ENCODE measurements at places on chromosomes 4 and X. TPM values are rescaled to one million over a fixed set of nuclear protein-coding genes. Genes with fewer than 3 reads are reported as not detected.

GRCh38 chr4:94976371-94977011 is 218.7 kb downstream of the BMPR1B start:
- no peaks in the 10 kb centered on the region for H3K36me3 ChIP-seq
- DNase-seq = no peak
- H3K27ac ChIP-seq = no peak overlapping the region
- no peaks in the 10 kb centered on the region for H3K27me3 ChIP-seq

The DMRTC1 gene
- total RNA-seq = not detected

GRCh38 chrX:101655534-101655933 is 4.1 kb downstream of the ARMCX2 start:
- H3K27me3 ChIP-seq = no peaks in the 10 kb centered on the region
- H3K4me3 ChIP-seq = peak overlapping the region; percentile 33
- H3K4me1 ChIP-seq = peaks cover 13% of the 10 kb centered on the region
- DNase-seq = no peak
- H3K36me3 ChIP-seq = no peaks in the 10 kb centered on the region
- no peak overlapping the region for H3K27ac ChIP-seq

- H3K4me3 ChIP-seq = no peak overlapping the region
- no peaks in the 10 kb centered on the region for H3K36me3 ChIP-seq
- no peaks in the 10 kb centered on the region for H3K27me3 ChIP-seq
- peaks cover 27% of the 10 kb centered on the region for H3K4me1 ChIP-seq
- H3K27ac ChIP-seq = no peak overlapping the region
Measured at GRCh38 chr4:88818631-88819470, 121.2 kb upstream of the NAP1L5 start.

DNA sequence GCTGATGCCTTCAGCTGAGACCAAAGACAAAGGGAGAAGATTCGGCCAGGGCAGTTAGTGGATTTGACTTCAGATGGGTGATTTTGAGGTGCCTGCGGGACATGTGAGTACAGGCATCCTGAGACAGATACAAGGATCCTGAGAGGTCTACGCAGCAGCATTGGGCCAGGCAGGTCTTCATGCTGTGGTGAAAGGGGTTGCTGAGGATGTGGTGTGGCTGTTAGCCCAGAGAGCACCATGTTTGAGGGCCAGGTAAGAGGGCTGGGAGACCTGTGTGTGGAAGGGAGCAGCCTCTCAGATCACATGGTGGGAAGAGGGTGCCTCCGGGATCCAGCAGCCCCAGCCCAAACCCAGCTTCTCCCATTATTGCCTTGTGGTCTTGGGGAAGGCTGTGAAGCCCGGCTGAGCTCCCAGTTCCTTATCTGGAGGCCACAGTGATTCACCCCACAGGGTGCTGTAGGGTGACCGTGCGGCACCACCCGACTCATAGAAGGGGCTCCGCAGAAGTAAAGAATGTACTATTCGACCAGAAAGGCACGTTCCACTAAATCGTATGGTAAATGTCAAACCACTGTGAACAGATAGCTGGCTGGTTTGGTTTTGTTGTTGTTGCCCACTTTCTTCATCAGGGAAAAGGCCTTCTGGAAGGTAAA is 27.7 kb upstream of the TADA2B start:
- H3K27me3 ChIP-seq = no peaks in the 10 kb centered on the region
- DNase-seq = no peak
- H3K36me3 ChIP-seq = peaks cover 27% of the 10 kb centered on the region
- H3K27ac ChIP-seq = peak overlapping the region; percentile 12
- H3K4me3 ChIP-seq = no peak overlapping the region
- H3K4me1 ChIP-seq = peaks cover 2% of the 10 kb centered on the region

GRCh38 chr4:176745902-176746301 is 46.8 kb downstream of the VEGFC start:
- H3K4me1 ChIP-seq = no peaks in the 10 kb centered on the region
- H3K27ac ChIP-seq = no peak overlapping the region
- H3K36me3 ChIP-seq = no peaks in the 10 kb centered on the region
- H3K4me3 ChIP-seq = no peak overlapping the region
- DNase-seq = no peak
- H3K27me3 ChIP-seq = no peaks in the 10 kb centered on the region

DNA sequence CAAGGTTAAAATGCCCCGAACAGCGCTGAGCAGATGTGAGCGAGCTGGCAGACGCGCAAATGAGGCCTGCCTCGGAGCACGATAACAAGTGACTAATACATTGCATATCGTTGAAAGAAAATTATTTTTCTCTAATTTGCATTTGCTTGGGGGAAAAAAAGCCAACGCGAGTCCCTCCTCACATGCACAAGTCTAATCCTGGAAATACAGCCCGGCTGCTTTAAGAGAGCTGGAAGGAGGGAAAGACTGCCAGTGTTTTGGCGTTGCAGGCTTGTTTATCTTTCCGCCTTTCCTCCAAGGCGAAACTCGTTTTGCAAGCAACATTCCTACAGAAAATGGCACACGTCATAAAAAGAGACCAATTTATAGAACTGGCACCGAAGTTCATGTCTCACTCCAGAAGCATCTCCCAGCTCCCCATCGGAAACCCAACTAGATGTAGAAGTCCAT is 12.6 kb downstream of the BCOR start:
- no peak overlapping the region for H3K27ac ChIP-seq
- H3K4me3 ChIP-seq = no peak overlapping the region
- peaks cover 68% of the 10 kb centered on the region for H3K4me1 ChIP-seq
- peaks cover 3% of the 10 kb centered on the region for H3K36me3 ChIP-seq
- peak; percentile 20 for DNase-seq

- no peaks in the 10 kb centered on the region for H3K36me3 ChIP-seq
- H3K4me3 ChIP-seq = no peak overlapping the region
- no peaks in the 10 kb centered on the region for H3K27me3 ChIP-seq
- DNase-seq = peak; percentile 14
Measured at GRCh38 chr4:82123934-82124333, 249.9 kb downstream of the HNRNPD start.

DNA sequence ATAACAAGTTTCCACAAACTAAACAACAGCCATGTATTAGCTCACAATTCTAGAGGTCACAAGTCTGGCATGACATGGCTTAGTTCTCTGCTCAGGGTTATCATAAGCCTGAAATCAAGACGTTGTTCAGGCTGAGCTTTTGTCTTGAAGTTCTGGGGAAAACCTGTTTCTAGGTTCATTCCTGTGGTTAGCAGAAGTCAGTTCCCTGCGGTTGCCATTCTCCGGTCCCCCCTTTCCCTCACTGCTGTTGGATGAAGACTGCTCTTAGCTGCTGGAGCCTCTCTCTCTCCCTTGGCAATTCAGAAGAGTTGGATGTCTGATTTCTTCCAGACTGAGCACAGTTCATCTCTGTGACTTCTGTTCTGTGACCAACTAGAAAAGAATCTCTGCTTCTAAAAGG is 962.6 kb downstream of the PCDH7 start:
- no peak overlapping the region for H3K4me3 ChIP-seq
- H3K36me3 ChIP-seq = no peaks in the 10 kb centered on the region
- no peaks in the 10 kb centered on the region for H3K4me1 ChIP-seq

DNA sequence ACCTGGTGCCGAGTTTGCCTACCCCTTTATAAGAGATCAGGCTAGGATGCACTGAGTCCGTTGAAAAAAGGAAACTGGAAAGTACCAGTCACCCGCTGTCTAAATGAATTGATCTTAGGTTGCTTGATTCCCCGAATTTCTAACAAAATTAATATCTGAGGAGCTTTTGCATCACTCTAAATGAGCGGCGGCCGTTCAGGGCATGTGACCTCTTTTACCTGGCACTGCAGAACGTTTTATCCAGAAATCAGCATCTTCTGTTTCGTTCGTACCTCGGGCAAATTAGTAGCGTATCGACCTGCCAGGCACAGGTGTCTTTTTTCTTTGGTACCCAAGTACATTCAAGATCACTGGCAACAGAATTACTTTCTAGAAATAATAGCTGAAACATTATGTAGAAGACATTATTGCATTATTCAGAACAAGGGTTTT is 876 bp downstream of the KLHL2 start:
- H3K27me3 ChIP-seq = no peaks in the 10 kb centered on the region
- H3K4me1 ChIP-seq = peaks cover 72% of the 10 kb centered on the region
- peaks cover 3% of the 10 kb centered on the region for H3K36me3 ChIP-seq
- peak; percentile 56 for DNase-seq
- peak overlapping the region; percentile 85 for H3K4me3 ChIP-seq

DNA sequence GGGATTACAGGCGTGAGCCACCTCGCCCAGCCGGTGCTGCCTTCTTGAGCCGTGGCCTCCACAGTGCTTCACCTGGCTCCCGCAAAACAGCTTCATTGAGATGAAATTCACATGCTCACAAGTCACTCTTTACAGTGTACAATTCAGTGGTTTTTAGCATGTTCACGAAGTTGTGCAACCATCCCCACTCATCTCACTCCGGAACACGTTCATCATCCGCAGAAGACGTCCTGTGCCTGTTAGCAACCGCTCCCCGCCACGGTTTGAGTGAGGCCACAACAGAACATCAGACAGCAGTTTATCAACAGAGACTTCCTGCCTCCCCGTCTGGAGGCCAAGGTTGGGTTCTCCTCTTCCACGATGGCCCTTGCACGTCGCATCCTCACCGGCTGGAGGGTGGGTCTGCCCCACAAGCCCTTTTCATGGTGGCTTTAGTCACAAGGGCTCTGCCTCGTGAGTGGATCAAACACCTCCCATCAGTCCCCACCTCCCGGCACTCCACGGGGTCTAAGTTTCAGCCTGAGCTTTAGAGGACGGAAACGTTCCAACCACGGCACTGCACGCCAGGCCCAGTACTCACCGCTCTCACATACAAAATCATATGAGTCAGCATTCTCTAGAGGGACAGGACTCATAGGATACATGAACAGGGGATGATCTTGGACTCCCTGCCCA is 29.6 kb upstream of the SPON2 start:
- peaks cover 2% of the 10 kb centered on the region for H3K36me3 ChIP-seq
- H3K4me1 ChIP-seq = peaks cover 43% of the 10 kb centered on the region
- DNase-seq = peak; percentile 92
- H3K4me3 ChIP-seq = peak overlapping the region; percentile 72

GRCh38 chr4:119971431-119972084 is 95.1 kb downstream of the MAD2L1 start:
- peaks cover 2% of the 10 kb centered on the region for H3K27me3 ChIP-seq
- DNase-seq = no peak
- no peak overlapping the region for H3K4me3 ChIP-seq
- no peak overlapping the region for H3K27ac ChIP-seq
- no peaks in the 10 kb centered on the region for H3K36me3 ChIP-seq
- H3K4me1 ChIP-seq = no peaks in the 10 kb centered on the region

DNA sequence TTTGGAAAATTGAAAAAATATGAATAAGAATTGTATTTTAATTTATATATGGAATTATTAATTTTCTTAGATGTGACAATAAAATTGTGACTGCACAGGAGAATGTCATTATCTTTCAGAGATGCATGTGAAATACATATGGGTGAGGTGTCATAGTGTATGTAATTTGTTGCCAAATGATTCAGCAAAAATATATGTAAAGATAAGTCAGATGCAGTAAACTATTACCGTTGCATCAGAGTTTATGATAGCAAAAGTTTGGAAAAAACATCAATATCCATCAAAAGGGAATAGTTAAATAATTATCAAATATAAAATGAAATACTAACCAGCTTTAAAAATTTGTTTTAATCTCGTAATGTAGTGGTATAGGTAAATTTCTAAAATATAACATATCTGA is 10.4 kb upstream of the SLC7A11 start:
- H3K27ac ChIP-seq = no peak overlapping the region
- peaks cover 2% of the 10 kb centered on the region for H3K27me3 ChIP-seq
- H3K36me3 ChIP-seq = no peaks in the 10 kb centered on the region
- H3K4me1 ChIP-seq = no peaks in the 10 kb centered on the region

- peaks cover 26% of the 10 kb centered on the region for H3K36me3 ChIP-seq
- H3K27me3 ChIP-seq = no peaks in the 10 kb centered on the region
- no peaks in the 10 kb centered on the region for H3K4me1 ChIP-seq
- no peak overlapping the region for H3K27ac ChIP-seq
- no peak for DNase-seq
- no peak overlapping the region for H3K4me3 ChIP-seq
Measured at GRCh38 chr4:122218762-122219161, 66.6 kb downstream of the BLTP1 start.

GRCh38 chr4:42296196-42296595 is 101.1 kb upstream of the SHISA3 start:
- peaks cover 9% of the 10 kb centered on the region for H3K27me3 ChIP-seq
- H3K27ac ChIP-seq = no peak overlapping the region
- H3K4me1 ChIP-seq = no peaks in the 10 kb centered on the region
- H3K36me3 ChIP-seq = no peaks in the 10 kb centered on the region
- DNase-seq = no peak

DNA sequence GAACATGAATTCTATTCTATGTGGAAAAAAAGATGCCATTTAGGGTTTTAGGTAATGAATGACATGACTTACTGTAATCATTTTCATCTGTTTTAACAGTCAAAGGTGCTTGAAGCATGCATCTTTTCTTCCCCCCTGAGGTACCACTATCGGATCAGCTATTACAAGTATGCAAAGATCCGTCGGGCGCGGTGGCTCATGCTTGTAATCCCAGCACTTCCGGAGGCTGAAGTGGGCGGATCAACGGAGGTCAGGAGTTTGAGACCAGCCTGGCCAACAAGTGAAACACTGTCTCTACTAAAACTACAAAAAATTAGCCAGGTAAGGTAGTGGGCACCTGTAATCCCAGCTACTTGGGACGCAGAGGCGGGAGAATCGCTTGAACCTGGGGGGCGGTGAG is 241.3 kb downstream of the ARAP2 start:
- H3K36me3 ChIP-seq = peaks cover 5% of the 10 kb centered on the region
- H3K4me3 ChIP-seq = no peak overlapping the region
- no peak for DNase-seq
- H3K27ac ChIP-seq = no peak overlapping the region

DNA sequence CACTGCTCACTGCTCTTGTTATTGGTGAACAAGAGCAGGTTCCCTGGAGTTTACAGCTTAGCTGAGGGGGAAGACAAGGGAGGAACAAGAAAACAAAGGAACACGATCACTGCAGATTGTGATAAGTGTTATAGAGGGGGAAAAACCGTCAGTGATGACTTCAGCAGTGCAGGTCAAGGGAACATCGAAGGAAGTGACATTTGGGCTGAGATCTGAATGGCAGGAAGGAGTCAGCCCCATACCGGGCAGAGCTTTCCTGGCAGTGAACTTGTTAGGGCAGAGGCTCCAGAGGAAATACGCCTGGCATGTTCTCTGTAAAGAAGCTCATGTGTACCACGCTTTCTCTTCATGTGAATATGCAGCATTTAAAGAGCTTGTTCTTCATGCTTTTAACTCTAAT is 78.1 kb downstream of the LDB2 start:
- H3K4me3 ChIP-seq = no peak overlapping the region
- H3K27me3 ChIP-seq = peaks cover 4% of the 10 kb centered on the region
- no peak for DNase-seq

The FOXO4 gene
- total RNA-seq = 6.0 TPM

GRCh38 chrX:13014111-13015096 is 30.0 kb downstream of the FAM9C start:
- no peaks in the 10 kb centered on the region for H3K36me3 ChIP-seq
- peak overlapping the region; percentile 54 for H3K4me3 ChIP-seq
- no peaks in the 10 kb centered on the region for H3K27me3 ChIP-seq
- H3K4me1 ChIP-seq = peaks cover 62% of the 10 kb centered on the region
- DNase-seq = no peak

The DGKK gene
- not detected for total RNA-seq

The C1QTNF7 gene
- total RNA-seq = not detected

DNA sequence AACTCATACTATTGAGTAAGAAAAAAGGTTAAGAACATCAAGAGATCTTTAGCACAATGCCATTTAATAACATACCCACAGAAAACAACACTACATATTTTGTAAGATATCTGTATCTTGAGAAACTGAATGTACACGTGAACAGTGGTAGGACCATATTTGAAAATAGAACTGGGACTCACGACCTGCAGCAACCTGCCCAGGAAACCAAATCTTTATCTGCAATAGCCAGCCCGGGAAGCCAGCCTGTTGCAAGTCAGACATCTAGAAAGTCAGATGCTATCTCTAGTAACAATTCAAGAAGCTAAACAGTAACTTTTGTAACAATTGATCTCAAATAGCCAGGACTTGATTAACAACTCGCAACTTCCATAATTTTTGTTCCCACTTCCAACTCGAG is 52.6 kb upstream of the SOD3 start:
- DNase-seq = no peak
- H3K27ac ChIP-seq = no peak overlapping the region
- H3K4me3 ChIP-seq = no peak overlapping the region
- peaks cover 2% of the 10 kb centered on the region for H3K27me3 ChIP-seq
- no peaks in the 10 kb centered on the region for H3K36me3 ChIP-seq
